ENCODE measurements at places on chromosomes 13 and 19.

- DNase-seq = no peak
These were observed 36.6 kb downstream of the TGDS start for GRCh38 chr13:94559222-94559795.

GRCh38 chr19:28489776-28490175 lies 723.2 kb downstream of the UQCRFS1 start:
- DNase-seq = no peak

GRCh38 chr13:77911751-77912150 lies 6.9 kb downstream of the EDNRB start:
- DNase-seq = no peak

DNA sequence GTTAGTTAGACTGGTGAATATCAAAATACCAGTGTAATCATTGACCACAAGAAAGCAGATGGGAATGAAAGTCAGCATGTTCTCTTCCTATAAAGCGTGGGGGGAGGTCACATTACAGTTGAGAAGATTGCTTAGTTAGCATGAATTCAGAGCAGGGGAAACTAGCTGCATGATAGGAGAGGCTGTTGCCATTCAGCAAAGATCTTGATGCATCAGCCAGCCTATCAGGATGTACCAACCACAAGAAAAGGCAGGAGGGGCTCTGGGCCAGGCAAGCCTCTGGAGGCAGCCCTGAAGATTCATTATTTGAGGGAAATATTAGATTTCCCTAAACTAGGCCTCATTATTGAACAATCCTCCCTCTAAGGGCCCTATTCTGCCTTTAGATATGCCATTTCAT lies 5.0 kb upstream of the MTMR6 start:
- DNase-seq = no peak

GRCh38 chr13:87084192-87084591 lies 587.0 kb upstream of the SLITRK5 start:
- DNase-seq = no peak

DNA sequence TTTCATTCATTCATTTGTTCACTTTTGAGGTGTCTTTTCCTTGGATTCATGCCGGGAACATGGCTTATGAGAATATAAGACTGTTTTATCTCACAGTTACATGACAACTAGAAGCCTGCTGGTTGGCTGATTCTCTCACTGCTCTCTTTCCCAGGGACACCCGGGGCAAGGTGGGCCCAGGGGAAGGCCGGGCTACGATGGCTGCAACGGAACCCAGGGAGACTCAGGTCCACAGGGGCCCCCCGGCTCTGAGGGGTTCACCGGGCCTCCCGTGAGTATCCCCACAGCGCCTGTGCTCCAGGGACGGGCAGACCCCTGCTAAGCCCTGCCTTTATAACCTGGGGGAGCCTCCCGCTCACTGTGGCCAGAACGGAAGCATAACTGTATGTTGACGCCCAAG lies 121.2 kb downstream of the COL4A2 start:
- no peak for DNase-seq

DNA sequence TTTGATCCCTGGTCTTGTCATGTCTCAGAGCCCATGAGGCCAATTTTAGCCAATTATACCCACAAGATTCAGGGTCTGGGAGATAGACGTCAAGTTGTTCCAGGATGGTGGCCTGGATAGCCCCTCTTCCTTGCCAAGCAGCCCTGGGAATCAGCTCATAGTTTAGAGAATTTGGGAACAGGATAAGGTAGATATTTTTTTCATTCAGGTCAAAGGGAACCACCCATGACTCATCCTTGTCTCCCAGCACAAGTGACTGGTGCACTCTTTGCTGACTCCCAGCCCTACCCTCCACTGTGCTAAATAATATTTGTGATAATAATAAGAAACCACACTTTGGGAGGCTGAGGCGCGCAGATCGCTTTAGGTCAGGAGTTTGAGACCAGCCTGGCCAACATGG lies 17.1 kb upstream of the S1PR4 start:
- no peak for DNase-seq

DNA sequence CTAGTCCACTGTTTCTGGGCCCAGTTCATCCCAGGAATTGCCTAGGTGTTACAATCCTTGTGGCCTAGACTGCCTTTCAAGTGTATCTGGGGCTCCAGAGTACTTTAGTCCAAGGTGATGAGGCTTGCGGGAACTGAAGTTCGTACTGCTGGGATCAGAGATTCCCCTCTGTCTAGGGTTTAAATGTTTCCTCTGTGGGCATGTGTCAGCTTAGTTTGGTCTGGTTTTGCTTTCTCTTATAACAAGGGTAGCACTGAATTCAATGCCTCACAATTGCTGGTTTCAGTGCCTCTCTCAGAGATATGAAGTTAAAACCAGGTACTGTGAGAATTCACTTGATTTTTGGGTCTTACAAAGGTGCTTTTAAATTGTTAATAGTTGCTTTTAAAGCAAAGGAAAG lies 30.8 kb downstream of the RGCC start:
- no peak for DNase-seq

DNA sequence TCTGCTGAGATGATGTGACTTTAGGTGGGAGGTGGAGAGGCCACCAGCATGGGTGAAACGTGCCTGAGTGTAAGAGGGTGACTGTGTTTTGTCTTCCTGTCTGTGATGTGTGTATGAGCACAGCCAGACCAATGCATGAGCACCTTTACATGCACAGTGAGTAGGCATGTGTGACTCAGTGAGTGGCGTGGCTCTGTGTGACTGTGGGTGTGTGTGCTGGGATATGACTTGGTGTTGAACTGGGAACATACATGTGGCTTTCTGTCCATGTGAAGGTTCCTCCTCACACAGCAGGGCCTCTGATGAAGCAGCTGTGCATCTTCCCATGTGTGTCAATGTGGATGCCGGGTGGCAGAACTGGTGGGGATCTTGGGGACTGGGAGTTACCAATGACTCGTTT lies 19.9 kb upstream of the LGALS13 start:
- no peak for DNase-seq

DNA sequence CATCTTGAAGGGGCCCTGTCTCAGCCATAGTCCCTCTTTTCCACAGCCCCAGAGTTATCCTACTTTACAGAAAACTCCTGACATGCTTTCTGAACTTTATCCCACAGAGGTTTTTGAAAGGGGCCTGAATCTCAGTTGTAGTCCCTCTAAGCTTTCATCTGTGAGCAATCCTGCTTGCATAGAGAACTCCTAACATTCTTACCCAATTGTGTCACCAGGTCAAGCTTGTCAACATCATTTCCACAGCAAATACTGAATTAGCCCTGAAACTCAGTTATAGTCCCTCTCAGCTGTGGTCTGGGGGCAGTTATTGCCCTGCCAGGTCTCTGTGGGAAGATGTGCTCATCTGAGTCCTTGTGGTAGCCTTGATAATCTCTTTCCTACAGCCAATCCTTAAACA lies 2190.3 kb upstream of the PCDH20 start:
- no peak for DNase-seq

- no peak for DNase-seq
These were observed 850 bp upstream of the KLK11 start for GRCh38 chr19:51027126-51027806.

DNA sequence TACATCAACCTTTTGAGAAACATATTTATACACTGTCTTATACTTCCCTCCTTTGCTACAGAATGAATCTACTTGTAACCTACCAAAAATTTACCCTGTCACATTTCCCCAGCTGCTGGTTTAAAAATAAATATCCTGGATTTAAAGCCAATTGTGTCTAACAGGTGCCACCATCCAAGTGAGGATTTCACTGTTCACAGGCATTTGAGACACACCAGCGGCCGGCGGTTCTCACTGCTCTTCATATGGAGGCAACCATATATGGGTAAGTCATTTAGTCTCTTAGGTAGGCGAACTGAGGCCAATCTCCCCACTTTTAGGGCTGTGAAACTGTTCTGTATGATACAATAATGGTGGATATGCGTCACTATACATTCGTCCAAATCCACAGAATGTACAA lies 26.2 kb downstream of the SLC25A30 start:
- no peak for DNase-seq

- DNase-seq = no peak
These were observed 62.7 kb downstream of the COL4A1 start for GRCh38 chr13:110244071-110244830.

DNA sequence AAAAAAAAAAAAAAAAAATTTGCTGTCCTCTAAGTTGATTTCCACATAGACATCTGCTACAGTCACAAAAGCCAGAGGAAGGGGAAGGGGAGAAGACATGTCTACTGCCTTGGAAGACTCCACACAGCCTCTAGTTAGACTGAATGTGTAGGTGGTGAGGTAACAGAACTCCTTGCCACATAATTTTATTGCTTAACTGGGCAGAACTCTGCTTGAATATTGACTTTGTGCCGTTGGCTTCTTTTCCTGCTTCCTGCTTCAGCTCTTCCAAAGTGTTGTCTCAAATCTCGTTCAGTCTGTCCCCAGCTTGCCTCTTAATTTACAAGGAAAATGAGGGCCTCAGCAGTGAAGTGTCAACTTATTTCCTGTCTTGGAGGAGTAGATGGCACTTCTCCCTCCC lies 37.1 kb downstream of the ESD start:
- no peak for DNase-seq

DNA sequence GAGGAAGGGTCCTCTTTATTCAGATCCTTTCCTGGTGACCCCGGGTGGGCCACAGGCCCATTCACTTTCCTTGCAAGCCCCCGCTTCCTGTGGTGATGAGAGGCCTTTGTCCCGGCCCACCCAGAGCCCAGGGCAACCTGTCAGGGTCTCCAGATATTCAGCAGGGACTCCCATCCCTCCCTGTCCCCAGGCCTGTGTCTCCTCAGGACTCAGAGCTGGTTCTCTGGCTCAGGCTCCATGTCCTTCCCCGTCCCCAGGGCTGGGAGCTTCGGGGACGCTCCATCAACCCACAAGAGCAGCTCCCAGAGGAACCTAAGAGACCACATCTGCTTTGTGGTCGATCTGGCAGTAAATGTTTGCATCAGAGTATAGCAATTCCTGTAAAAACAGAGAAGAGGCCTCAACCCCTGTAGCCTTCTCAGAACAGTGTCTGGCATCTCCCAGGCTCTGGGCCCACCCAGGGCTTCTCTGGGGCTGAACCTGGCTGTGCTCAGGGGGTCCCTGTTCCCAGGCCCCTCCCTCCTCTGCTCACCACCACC lies 7.8 kb downstream of the CEACAM4 start:
- no peak for DNase-seq

DNA sequence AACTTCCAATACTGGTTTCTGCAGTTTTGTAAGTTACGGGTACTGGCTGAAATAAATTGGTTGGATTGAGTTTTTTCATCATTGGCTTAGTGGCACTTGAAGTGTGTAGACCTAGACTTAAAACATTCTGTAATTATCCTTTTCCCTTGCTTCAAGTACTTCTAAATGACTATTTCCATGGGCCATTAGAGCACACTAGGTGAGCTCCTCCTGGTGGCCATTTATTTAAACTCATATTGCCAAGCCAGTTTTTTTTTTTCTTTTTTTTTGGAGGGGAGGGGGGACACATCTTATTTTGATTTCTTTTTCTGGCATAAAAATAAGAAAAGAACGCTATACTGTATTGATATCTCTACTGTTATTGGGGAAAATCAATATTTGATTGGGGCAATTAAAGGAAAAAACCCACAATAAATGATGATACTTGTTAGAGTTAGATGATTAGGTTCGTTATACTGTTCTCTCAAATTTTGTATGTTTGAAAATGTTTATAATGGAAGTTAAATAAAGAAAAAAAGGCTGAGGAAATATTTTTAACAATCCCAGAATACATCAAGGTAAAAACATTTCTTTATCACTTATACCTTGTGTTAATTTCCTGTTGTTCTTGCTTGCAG lies 82.9 kb downstream of the PDS5B start:
- no peak for DNase-seq

- DNase-seq = no peak
These were observed 11.7 kb upstream of the KL start for GRCh38 chr13:33004511-33004910.
